ENCODE measurements at places on chromosomes 2 and 18. TPM values are rescaled to one million over a fixed set of nuclear protein-coding genes. Genes with fewer than 3 reads are reported as not detected.
A peak's percentile ranks its signal among the peaks of the same experiment; 100 is the strongest.

DNA sequence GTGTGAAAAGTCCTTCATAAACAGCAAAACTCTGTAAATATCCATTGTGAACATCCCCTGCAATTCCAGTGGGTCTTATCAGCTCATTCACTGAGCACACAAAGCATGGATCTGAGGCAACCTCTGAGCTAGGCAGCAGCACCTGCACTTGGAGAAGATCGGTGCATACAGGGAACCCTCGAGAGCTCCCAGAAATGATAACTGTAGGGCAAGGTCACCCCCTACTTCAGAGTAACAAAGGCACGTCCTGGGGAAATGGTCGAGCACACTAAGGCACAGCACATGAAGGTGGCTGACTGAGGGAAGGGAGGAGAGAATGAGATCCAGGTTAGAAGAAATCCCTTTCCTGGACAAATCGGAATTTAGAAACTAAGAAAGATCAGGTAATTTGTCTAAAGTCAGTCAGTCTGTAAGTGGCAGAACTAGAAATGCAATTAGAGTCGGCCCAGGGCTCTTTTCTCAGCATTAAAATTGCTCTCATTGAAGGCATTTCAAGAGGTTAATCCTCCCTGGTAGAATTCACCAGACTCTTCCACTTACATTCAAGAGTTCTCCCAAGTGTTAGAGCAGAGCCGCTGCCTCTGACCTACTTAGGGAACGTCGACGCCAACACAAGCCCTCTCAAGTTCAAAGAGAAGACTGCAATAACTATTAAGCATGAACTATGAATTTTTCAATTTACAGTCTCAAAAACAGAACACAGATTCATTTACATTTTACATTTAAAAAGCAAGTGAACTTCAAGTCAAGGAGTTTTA, 45.9 kb downstream of the PXDN start:
- H3K4me3 ChIP-seq, result no peak overlapping the region
- no peak overlapping the region for H3K27ac ChIP-seq
- H3K4me1 ChIP-seq, result no peaks in the 10 kb centered on the region
- no peaks in the 10 kb centered on the region for H3K36me3 ChIP-seq
- no peak for DNase-seq

DNA sequence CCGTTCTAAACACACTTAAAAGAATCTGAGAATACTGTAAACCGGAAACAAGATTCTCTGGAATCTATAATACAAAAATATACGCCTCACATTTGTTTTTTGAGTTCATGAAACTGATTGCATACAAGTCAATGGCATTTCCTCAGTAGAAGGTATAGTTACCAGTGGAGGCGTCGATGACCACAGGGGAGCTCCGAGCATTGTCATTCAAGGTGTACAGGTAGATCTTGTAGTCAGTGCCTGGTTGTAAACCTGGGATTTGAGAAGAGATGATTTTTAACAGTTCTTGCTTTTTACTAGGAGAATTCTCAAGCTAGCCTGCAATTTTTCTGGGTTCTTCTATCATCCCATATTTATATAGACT, 60.4 kb downstream of the FN1 start:
- H3K4me3 ChIP-seq, result no peak overlapping the region
- H3K4me1 ChIP-seq, result no peaks in the 10 kb centered on the region
- peaks cover 5% of the 10 kb centered on the region for H3K36me3 ChIP-seq
- no peaks in the 10 kb centered on the region for H3K27me3 ChIP-seq

DNA sequence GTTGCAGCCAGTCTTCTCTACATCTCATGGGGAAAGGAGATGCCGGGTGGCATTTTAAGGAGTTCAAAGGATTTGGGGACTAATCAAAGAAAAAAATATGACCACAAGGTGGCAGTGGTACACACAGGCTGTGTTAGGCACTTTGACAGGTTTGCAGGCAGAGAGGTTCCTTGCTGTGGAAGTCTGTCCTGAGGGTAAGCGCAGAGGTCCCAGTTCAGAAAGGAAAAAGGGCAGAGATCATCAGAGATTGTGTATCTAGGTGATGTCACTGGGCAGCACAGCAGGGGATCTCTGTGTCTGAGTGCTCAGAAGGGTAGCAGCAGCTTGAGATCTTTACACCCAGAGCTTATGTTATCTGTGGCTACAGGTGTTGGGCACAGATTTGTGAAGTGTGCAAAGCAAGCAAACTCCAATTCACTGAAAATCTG, 231.4 kb downstream of the LRRTM1 start:
- H3K4me3 ChIP-seq, result no peak overlapping the region
- no peak for DNase-seq
- H3K27me3 ChIP-seq, result no peaks in the 10 kb centered on the region
- H3K27ac ChIP-seq, result no peak overlapping the region

DNA sequence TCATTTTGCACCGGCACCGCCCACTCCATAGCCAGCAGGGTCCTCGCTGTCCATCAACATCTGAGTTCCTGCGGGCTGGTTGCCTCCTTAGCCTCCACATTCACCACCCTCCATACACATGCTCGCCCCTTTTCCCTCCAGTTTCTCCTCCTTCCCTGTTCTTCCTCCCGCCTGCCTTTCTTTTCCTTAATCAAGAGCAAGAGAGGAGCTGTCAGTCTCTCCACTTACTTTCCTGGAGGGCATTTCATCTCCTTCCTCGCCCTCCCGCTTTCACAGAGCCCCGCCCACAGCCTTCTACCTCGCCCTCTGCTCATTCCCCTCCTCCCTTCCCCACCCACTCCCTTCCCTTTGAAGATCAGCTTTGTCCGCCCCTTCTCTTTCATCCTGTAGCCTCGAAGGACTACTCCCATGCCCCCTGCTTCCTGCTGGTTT, 13.8 kb upstream of the ZBTB7C start:
- H3K4me3 ChIP-seq, result no peak overlapping the region
- no peaks in the 10 kb centered on the region for H3K27me3 ChIP-seq
- H3K27ac ChIP-seq, result no peak overlapping the region
- no peak for DNase-seq

GRCh38 chr2:187148059-187148714, 299.2 kb upstream of the ZSWIM2 start:
- H3K4me3 ChIP-seq, result no peak overlapping the region
- H3K4me1 ChIP-seq, result no peaks in the 10 kb centered on the region
- H3K36me3 ChIP-seq, result no peaks in the 10 kb centered on the region
- DNase-seq, result no peak
- no peaks in the 10 kb centered on the region for H3K27me3 ChIP-seq

Gene ACYP2
- total RNA-seq, result 10.8 TPM

Gene ACVR2A
- 29.7 TPM for total RNA-seq

Gene DSG1
- total RNA-seq, result 122 TPM

GRCh38 chr2:160492401-160493226, 993 bp downstream of the RBMS1 start:
- H3K27ac ChIP-seq, result peak overlapping the region; percentile 95
- H3K27me3 ChIP-seq, result no peaks in the 10 kb centered on the region
- no peaks in the 10 kb centered on the region for H3K36me3 ChIP-seq
- peaks cover 16% of the 10 kb centered on the region for H3K4me1 ChIP-seq
- DNase-seq, result no peak
- peak overlapping the region; percentile 86 for H3K4me3 ChIP-seq

DNA sequence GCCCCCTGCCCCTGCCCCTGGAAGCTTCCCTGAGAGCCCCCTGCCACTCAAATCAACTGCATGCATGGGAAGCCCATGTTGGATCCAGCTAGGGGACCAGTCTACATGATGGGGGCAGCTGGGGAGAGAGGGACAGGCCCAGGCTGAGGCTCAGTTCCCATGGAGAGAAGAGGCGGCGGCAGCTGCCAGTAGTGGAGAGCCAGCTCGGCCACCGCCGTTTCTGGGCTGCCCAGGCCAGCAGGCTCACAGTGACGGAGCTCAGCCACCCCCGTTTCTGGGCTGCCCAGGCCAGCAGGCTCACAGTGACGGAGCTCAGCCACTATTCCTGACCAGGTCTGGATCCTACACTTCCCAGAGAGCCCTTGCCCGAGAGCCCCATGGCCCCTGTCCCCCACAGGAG, 3.6 kb downstream of the MAB21L4 start:
- H3K4me3 ChIP-seq, result no peak overlapping the region
- H3K36me3 ChIP-seq, result no peaks in the 10 kb centered on the region
- no peaks in the 10 kb centered on the region for H3K27me3 ChIP-seq
- peaks cover 26% of the 10 kb centered on the region for H3K4me1 ChIP-seq
- no peak for DNase-seq

Gene CYRIA
- 12.5 TPM for total RNA-seq

- no peaks in the 10 kb centered on the region for H3K36me3 ChIP-seq
- H3K4me1 ChIP-seq, result peaks cover 30% of the 10 kb centered on the region
- no peak overlapping the region for H3K4me3 ChIP-seq
- no peak overlapping the region for H3K27ac ChIP-seq
- peak; percentile 56 for DNase-seq
- no peaks in the 10 kb centered on the region for H3K27me3 ChIP-seq
Measured at GRCh38 chr2:158714420-158714819, 80.7 kb upstream of the DAPL1 start.

Gene RSAD2
- 0.25 TPM for total RNA-seq

Gene MRPL30
- 27.0 TPM for total RNA-seq

DNA sequence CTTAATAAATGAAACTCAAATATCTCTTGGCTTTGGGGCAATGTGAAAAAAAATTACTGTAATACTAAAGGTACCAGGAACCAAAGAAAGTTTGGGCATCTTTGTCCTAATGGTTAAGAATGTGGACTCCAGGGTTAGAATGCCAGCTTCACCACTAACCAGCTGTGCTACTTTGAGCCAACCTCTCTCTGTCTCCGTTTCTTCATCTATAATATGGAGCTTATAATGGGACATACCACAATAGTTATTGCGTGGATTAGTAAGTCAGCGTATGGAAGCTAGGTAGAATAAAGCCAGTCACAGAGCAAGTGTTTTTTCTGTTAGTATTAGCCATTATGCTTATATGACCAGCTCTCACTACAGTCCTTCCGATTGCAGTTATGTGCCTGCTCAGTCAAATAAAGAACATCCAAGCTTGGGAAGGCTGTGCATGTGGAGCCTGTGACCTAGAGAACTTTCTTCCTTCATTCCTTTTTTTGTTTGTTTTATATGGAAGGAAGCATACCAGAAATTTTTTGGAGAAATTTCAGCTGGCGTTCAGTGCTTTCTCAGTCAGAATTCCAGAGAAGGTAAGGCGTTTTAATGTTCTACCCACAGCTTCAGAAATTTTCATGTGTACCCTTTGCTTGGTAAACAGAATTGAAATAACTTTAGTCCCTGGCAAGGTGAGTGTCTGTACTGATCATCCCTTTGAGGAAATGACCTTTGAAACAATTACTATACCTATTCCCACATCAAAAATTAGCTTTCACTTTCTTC, 114.0 kb upstream of the RND3 start:
- no peaks in the 10 kb centered on the region for H3K4me1 ChIP-seq
- H3K27ac ChIP-seq, result no peak overlapping the region
- DNase-seq, result no peak
- H3K36me3 ChIP-seq, result no peaks in the 10 kb centered on the region
- no peaks in the 10 kb centered on the region for H3K27me3 ChIP-seq

Gene PGAP1
- 15.2 TPM for total RNA-seq

- H3K4me1 ChIP-seq, result peaks cover 11% of the 10 kb centered on the region
- no peak overlapping the region for H3K4me3 ChIP-seq
- no peaks in the 10 kb centered on the region for H3K27me3 ChIP-seq
- H3K36me3 ChIP-seq, result no peaks in the 10 kb centered on the region
- DNase-seq, result no peak
- H3K27ac ChIP-seq, result no peak overlapping the region
Measured at GRCh38 chr2:32976409-32977063, 29.8 kb downstream of the LTBP1 start.

DNA sequence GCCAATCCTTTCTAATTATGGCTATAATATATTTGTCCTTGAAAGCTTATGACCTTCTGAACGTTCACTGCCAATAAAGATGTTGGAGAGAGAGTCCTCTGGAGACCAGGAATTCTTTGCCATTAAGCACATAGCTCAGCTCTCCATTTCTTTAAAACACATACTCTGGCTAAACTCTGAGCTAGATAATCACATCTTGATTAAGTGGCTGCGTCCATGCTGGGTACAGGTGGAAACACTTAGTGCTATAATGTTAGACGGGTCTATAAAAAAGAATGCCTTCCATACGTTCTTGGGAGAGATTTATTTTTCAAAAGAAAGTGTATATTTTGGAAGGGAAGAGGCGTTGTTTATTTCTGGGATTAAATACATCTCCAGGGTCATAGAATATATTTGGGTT, 314.5 kb downstream of the LPIN1 start:
- no peak overlapping the region for H3K4me3 ChIP-seq
- H3K27me3 ChIP-seq, result no peaks in the 10 kb centered on the region
- H3K4me1 ChIP-seq, result peaks cover 17% of the 10 kb centered on the region
- DNase-seq, result no peak
- H3K36me3 ChIP-seq, result no peaks in the 10 kb centered on the region
- no peak overlapping the region for H3K27ac ChIP-seq
